ENCODE measurements at places on chromosomes 5 and 9. TPM values are rescaled to one million over a fixed set of nuclear protein-coding genes. Genes with fewer than 3 reads are reported as not detected.

RNF208 gene
- 0.24 TPM for total RNA-seq

ANKRD31 gene
- under 0.01 TPM for total RNA-seq

PCDHA3 gene
- total RNA-seq, result under 0.01 TPM

LCN1 gene
- not detected for total RNA-seq

C5orf58 gene
- total RNA-seq, result not detected

PRR16 gene
- total RNA-seq, result 0.48 TPM

FGF1 gene
- 0.21 TPM for total RNA-seq

TMEM252 gene
- not detected for total RNA-seq

SPINK13 gene
- total RNA-seq, result not detected

FAM78A gene
- not detected for total RNA-seq

IFNK gene
- total RNA-seq, result not detected

AOPEP gene
- total RNA-seq, result 136 TPM

MEIKIN gene
- not detected for total RNA-seq

CDX1 gene
- under 0.01 TPM for total RNA-seq

IPO11 gene
- total RNA-seq, result 23.4 TPM

IFNA21 gene
- total RNA-seq, result not detected
